Lower lobe of right lung (tissue), 2 donors: ENCODE measurements at places on chromosomes 4 and X. TPM values are rescaled to one million over a fixed set of nuclear protein-coding genes. Genes with fewer than 3 reads are reported as not detected.

DNA sequence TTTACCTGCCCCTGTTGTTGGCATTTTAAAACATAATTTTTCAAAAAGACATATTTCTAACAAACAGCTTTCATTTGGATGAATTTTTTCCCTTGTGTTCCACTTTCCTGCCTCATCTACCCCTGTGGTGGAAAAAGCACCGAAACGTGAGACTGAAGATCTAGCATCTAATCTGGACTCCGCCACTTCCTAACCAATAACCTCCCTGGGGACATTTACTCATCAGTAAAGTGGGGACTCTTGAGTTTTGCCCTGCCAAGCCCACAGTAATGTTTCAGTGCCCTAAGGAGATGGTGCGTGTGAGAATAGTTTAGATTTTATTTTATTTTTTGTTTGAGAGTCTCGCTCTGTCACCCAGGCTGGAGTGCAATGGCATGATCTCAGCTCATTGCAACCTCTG lies 56.7 kb downstream of the ADGRG2 start:
- DNase-seq: no peak

DNA sequence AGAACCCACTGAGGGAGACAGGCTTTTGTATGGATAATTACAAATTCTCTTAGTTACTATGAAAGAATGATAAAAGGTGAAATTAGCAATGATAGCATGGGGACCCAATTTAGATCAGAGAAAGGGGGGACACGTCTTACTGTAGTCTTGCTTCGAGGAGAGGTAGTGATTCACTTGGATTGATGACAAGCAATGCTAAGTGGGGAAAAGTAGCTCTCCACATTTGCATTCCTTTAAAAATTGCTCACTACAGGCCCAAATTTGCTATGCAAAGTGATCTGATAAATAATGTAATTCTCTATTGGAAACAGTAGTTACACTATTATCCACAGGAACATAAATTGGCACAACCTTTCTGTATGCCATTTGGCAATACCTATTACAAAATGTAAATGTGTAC lies 42.5 kb upstream of the MAP3K15 start:
- DNase-seq: no peak

GRCh38 chr4:87498446-87498900 lies 30.7 kb downstream of the SPARCL1 start:
- DNase-seq: no peak

GRCh38 chr4:120843849-120844527 lies 78.5 kb downstream of the PRDM5 start:
- DNase-seq: peak; percentile 50

TMPRSS11A gene
- total RNA-seq: not detected

OTUD6A gene
- not detected for total RNA-seq

DNA sequence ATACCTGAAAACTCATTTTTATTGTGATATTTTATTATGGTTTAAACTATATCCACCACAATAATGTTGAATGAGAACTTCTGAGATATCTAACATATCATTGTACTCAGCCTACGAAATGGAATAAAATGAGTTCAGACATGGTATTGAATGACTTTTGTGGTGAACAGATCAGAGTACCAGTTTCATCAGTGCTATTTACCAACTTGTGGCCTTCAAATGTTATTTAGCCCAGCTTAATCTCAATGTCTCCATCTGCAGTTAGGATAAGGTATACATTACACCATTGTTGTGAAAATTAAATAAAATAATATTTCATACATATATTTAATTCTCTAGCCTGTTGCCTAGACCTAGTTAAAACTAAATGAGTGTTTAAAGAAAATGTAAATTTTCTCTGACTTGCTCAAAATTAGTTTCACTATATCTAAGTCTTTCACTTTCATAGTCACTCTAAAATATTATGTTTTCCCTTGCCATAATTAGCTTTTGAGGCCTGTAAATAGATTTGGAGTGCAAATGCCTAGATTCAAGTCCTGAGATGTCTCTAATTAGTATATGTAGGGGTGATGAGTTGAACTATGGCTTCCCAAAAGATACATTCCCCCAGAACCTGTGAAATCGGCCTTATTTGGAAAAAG lies 594.2 kb downstream of the STPG2 start:
- no peak for DNase-seq

DNA sequence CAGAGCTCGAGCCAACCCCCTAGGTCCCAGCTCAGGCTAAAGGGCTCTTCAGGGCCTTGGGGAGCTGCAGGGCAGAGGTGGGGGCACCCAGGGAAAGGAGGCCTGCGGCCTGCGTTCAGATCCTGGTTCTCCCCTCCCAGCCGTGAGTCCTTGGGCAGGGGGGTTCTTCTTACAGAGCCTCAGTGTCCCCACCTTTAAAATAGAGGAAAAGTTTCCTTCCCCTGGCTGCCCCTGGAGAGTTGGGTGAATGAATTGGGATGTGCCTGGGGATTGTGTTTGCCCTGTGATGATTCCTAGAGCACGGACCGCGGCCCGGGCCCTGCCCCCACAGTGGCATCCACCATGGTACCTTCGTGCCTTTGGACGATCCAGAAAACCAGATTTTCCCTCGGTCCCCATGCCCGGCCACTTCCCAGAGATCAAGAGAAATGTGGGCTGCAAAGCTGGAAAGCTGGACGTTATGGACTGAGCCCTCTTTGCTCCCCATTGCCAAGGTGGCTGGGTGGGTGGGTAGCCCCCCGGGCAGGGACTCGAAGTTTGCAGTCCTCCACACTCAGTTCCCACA lies 11.4 kb downstream of the HTRA3 start:
- DNase-seq: no peak

GRCh38 chr4:63757929-63758328 lies 651.3 kb downstream of the TECRL start:
- no peak for DNase-seq

GRCh38 chr4:27000122-27000521 lies 139.5 kb downstream of the STIM2 start:
- DNase-seq: no peak

CYLC1 gene
- not detected for total RNA-seq

CSAG3 gene
- not detected for total RNA-seq

ARSJ gene
- 8.4 TPM for total RNA-seq

- no peak for DNase-seq
These were observed 1.6 kb upstream of the CCDC149 start for GRCh38 chr4:24914460-24914859.

JADE3 gene
- 8.5 TPM for total RNA-seq

- DNase-seq: no peak
These were observed 143.4 kb upstream of the NWD2 start for GRCh38 chr4:37101182-37101581.

- DNase-seq: no peak
These were observed 23.2 kb downstream of the CXorf58 start for GRCh38 chrX:23930894-23931604.

DSPP gene
- total RNA-seq: not detected

- no peak for DNase-seq
These were observed 10.5 kb upstream of the TBC1D19 start for GRCh38 chr4:26573389-26573794.

DNA sequence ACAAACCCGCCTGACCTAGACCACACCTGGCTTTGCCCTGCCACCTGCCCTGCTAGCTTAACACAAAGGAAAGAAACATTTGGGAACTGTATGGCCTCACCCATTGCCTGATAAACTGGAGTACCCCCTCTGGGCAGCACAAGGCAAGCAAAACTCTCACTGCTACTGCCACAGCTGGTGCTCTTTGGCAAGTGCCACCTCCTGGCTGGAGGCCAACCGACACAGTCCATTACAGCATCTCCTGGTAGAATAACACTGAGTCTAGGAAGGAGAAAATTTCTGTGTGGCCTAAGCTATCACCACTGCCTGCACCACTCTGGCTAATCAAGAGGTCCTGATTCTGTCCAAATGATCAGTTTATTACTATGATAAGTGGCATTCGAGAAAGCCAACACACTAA lies 18.9 kb upstream of the SPANXN3 start:
- no peak for DNase-seq

DNA sequence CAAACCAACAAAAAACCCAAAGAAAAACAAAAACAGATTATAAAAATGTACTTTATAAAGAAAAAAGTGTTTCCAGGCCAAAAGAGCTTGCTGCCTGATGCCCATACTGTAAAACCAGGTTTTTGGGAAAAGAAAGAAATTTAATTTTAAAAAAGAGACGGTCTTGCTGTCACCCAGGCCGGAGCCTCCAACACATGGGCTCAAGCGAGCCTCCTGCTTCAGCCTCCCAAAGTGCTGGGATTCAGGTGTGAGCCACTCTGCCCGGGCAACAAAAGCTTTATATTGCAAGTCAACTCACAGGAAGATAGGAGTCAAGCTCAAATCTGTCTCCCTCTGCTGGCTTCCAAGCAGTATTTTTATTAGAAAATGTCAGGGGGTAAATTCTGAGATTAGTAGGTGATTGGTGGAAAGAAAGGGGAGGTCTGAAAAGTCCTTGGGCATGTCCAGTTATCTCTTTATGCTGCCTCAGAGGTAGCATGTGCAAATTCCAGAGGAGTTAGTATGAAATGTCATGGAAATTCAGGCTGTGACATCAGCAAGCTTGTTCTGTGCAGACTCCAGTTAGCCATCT lies 39.4 kb downstream of the MGST2 start:
- DNase-seq: no peak

DNA sequence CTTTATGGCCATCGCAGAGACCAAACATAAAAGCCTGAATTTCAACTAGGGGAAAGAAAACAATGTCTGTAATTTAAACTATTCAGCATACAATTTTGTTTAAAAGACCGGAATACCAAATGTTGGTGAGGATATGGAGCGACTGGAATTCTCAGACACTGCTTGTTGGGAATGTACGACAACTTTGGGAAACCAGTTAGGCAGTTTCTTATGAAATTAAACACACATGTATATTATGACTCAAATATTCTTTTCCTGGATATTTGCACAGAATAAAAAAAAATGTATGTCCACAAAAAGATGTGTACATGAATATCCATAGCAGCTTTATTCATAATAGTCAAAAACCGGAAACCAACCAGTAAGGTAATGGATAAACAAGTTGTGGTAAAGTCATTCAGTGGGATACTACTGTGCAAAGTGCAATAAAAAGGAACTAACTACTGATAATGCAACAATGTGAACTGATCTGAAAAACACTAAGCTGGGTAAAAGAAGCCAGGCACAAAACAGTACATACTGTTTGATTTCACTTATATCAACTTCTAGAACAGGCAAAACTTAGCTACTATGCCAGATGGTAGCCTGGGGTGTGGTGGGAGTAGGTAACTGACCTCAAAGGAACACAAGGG lies 152.7 kb upstream of the FTHL17 start:
- DNase-seq: no peak

- DNase-seq: no peak
These were observed 85.6 kb upstream of the RASGEF1B start for GRCh38 chr4:81557306-81557705.

DNA sequence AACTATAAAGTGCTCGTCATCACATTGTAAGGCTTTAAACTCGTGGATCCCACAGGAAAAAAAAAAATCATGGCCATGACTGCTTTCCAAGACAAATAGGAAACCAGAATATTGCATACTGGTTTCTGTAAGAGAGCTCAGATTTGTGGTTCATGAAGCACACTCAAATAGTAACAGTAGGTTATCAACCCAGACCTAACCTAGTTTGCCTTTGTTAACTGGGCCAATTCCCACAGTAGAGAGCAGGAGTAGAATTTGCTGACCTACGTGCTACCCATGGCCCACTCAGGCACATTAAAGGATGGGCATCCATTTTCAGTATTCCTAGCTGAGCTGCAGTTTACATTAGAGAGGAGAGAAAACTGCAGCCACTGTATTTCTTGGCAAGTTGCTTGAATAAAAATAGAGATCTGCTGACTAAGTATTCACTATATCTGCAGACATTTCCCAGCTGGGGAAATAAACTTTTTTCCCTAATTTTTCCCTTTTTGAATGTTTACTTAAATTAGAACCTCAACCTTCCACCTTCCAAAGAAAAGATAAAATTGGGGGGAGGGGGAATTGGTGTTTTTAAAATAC lies 218.5 kb downstream of the SPANXN3 start:
- DNase-seq: no peak

DNA sequence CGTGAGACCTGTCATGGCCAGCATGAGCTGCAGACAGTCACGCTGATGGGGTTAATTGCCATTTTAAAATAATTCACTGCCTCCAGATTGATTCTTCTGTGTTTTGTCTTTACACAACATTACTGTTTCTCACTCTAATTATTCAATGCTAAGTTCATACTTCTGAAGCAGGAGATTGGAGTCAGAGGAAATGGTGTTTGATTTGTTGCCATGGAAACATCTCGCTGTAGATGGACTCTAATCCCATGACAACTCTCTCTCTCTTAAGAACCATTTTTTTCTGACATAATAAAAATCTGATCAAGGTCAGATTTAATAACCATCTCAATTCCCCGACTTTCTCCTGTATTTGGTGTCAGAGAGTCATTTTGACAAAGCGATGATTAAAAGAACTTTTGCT lies 209.0 kb downstream of the IDS start:
- no peak for DNase-seq

DNA sequence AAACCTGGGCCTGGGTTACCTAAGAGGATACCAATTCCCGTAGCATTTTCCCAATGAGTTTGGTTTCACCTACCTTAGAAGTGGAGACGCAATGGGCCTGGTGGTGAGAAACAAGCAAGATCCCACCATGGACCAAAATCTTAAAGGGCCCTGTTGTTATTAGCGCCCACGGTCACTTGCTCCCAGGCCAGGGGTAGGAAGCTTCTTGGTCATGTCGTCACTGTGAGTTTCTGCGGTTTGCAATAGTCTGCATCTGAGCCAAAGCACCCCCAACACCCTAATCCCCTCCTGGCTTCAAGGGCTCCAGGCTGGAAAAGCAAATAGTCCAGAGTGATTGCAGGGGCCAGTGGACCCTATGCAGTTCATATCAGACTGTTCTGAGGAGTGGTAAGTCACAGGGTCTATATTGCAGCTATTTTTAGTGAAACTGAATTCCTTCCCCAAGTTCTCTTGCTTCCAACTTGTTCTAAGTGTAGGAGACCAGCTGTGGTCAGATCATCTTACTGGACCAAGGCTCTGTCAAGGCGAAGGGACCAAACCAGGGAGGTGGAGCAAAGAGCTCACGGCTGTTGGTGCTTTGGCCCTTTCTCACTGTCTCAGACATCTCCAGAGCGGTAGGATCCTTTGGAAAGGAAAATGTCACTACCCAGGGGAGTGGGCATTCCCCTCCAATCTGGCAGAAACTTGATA lies 307.9 kb upstream of the F9 start:
- no peak for DNase-seq

GRCh38 chr4:134328741-134329140 lies 127.2 kb upstream of the PABPC4L start:
- no peak for DNase-seq
